ENCODE measurements at places on chromosomes 4 and X.

DNA sequence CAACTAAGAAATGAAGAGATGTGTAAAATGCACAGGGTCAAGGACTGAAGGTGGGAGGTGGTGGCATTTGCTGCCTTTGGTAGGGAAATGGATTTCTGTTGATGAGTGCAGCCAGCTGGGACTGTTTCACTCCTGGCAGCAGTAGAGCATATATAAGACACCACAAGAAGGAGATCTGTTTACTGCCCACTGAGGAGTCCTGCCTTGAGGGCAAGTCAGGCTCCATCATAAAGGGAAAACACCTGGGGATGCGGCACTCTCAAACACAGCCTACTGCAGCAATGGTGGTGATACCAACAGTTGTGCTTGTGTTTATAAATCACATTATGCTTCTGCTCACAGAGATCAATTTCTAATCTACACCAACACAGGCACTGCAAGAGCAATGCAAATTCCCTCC, 222.1 kb downstream of the TACR3 start:
- no peak for DNase-seq

GRCh38 chrX:3044671-3045070, 3.4 kb downstream of the ARSF start:
- no peak for DNase-seq

DNA sequence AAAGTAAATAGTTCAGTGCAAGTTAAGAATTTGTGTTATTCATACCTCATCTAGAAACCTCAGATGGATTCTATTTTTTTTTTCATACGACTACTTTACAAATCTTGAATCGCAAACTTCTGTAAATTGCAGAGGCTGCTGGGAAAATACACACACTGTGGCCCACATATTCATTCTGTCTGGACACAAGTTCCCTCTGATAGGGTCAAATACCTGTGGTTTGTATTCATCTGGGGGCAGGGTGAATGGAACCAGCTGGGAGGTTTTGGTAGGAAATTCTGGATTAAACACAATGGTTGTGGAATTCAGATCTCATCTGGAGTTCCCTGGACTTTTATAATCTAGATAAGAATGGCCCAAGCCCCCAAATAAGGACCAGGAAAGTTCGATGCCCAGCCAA, 56.2 kb downstream of the SPATA18 start:
- peak; percentile 17 for DNase-seq

- DNase-seq, result no peak
These were observed 259.4 kb upstream of the JADE1 start for GRCh38 chr4:128550060-128550459.

DNA sequence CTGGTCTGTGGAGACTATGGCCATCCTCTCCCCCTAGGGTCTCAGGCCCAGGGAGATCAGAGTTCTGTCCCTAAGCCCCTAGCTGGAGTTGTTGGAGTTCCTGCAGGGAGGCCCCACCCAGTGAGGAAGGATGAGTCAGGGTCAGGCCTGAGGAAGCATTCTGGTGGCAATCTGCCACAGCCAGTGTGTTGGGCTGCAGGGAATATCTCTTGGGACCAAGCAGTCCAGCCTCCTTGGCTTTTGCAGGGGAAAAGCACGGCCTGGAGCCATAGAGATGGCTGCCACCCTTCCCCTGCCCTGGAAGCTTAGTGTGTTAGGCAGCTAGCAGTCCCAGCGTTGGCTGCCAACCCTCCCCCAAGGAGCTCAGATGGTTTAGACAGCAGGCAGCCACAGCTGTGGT, 202.4 kb downstream of the RTL9 start:
- DNase-seq, result peak; percentile 78

- no peak for DNase-seq
These were observed 126.7 kb upstream of the OTUD4 start for GRCh38 chr4:145307120-145307519.

- no peak for DNase-seq
These were observed 206.6 kb downstream of the ADGRL3 start for GRCh38 chr4:61406677-61407076.

DNA sequence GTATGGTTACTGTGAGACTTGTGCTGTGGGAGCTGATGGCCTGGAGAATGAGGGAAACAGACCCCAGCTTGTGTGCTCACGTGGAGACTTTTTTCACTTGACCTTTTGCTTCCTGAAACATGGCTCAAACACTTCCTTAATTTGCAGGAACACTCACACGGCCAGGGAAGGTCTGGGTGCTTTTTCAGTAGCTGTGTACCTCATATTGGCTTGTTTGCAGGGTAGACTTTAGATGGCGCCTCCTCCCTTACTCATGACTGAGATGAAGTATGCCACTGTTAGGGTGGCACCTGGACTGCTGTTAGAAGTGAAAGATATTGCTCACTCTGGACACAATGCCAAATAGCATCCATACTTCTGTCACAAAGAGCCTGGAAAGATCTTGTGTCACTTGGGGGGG, 75.7 kb upstream of the WDR1 start:
- no peak for DNase-seq

GRCh38 chrX:19564606-19565005, 49.3 kb upstream of the MAP3K15 start:
- no peak for DNase-seq

DNA sequence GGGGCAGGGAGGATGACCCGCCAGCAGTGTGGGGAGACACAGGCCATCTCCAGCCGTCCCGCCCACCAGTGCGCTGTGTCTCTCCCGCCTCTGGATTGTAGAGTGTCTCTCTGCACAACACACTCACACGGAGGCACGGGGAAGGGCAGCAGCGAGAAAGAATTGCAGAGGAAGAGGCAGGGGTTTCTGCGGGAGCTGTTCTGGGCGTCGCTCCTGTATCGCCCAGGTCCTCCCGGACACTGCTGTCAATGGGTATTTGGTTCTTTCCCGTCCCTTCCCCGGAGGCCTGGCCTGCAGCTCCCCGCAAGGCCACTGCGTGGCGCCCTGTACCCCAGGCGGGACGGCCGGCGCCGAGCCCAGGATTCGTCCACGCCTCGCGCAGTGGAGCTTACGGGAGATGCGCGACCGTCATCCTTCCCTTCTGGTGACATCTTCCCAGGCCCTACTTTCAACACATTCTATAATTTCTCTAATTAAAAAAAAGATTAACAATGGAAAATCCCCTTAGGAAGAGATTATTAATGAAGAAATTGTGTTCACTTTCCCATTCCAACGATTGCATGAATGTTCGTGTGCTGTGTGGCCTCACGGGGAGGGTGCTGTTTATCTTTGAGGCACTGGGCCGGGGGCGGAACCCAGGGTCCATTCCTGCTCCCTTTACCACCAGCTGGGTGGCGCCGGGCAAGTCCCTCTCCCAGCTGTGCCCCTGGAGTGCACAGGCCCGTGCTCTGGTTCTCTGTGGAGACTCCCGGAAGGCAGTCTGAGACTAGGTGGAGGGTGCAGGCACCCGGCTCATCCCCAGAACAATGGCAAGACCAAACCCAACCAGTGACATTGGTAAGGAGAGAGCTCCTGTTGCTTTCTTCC, 95.7 kb downstream of the CPZ start:
- peak; percentile 12 for DNase-seq

GRCh38 chrX:53261355-53261972, 19.9 kb downstream of the IQSEC2 start:
- no peak for DNase-seq

DNA sequence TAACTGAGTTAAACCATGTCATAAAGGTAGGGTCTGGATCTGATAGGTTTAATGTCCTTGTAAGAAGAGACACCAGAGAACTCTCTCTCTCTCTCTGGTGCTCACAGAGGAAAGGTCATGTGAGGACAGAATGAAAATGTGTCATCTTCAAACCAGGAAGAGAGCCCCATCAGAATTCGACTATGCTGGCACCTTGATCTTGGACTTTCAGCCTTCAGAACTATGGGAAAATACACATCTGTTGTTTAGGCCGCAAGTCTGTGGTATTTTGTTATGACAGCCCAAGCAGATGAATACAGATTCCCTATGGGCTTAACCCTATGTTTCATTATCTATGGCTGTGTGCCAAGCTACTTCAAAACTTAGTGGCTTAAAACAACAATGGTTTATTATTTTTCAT, 105.5 kb upstream of the DDIT4L start:
- peak; percentile 35 for DNase-seq

DNA sequence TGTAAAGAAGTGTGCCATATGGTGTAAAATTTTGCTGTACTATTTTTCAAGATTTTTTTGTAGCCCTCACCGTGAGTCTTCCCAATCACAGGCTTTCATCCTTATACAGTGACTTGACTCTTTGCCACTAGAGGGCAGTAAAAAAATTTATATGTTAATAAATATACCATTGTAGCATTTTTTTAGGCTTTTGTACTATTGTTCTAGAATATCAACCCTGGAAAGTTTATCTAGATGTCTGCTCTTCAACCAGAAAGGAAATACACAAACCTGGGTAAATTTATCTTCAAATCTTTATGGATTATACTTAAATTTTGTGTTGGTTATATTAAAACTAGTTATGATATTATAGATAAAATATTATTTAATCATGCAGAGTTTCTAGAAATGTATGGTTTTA, 235.3 kb downstream of the TENM3 start:
- peak; percentile 43 for DNase-seq

- DNase-seq, result no peak
These were observed 207.9 kb upstream of the ANXA3 start for GRCh38 chr4:78343682-78344081.

DNA sequence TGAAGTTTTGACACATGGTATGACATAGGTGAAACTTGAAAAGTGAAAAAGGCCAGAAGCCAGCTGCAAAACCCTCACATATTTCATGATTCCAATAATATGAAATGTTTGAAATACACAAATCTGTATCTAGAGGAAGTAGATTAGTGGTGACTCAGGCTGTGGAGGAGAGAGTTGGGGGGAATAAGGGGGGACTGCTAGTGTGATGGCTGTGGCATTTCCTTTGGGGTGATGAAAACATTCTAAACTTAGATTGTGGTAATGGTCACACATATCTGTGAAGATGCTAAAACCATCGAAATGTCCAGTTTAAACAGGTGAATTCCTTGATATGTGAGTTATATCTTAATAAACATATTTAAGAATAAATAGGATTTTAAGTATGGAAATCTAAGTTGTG, 343.5 kb upstream of the SFRP2 start:
- no peak for DNase-seq

DNA sequence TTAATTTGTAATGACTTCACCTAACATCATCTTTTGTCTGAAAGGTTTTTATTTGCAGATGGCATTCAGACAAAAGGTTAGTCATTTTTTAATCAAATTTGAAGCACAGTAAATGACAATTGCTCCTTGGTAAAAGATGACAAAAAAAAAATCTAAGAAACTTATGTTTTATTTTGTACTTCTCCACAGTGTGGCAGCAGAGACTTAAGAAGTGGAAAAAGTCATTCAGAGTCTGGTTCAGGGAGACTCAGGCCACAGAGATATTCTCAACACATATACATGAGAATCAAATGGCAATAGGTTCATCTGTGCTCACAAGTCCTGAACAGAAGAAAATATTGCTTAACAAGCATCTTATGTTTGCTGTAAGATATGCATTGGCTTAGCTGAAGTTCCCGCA, 436.2 kb downstream of the KCNIP4 start:
- DNase-seq, result peak; percentile 21

DNA sequence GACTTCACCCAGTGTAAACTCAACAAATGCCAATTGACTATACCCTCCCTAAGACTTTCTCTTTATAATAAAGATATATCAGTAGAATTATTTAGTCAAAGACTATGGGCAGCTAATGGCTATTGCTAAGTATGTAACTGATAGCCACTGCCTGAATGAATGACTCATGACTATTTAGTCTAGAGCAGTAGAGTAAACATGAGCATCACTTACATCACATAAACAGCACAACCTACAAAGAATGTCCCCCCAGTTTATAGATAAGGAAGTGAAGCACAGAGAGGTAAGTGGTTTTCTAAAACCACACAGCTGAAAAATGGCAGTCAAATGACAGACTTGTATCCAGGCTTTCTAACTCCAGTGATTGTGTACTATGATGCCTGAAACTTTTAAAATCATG, 507.0 kb downstream of the PPARGC1A start:
- no peak for DNase-seq

GRCh38 chr4:163544407-163545038, 50.0 kb downstream of the TMA16 start:
- DNase-seq, result peak; percentile 59
